ENCODE measurements at places on chromosomes 7 and 10. TPM values are rescaled to one million over a fixed set of nuclear protein-coding genes. Genes with fewer than 3 reads are reported as not detected.

- DNase-seq, result no peak
Observed at GRCh38 chr10:33265621-33266020, 68.8 kb downstream of the NRP1 start.

GRCh38 chr10:113458944-113459343 is 93.9 kb upstream of the HABP2 start:
- DNase-seq, result no peak

GRCh38 chr10:31888442-31888841 is 40.2 kb downstream of the ARHGAP12 start:
- no peak for DNase-seq

DNA sequence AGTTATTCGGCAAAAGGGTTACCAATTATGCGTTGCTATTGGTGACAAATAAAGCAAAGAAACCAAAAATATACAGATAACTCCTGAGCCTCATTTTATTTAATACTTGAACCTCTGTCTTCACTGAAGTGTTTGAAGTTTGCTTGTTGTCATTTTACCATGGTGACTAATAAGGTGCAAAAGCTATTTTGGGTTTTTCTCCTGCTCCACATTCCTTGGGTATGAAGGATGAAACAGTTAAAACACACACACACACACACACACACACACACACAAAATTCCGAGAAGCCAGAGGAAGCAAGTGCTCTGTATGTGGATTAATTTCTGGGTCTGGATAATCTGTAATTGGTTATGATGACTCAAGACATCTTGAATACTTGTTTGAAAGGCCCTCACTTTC is 246.5 kb downstream of the COBL start:
- DNase-seq, result no peak

GRCh38 chr7:617614-618538 is 98.2 kb upstream of the PDGFA start:
- DNase-seq, result no peak

GRCh38 chr7:151755131-151755801 is 121.6 kb downstream of the PRKAG2 start:
- peak; percentile 90 for DNase-seq

Gene MRLN
- not detected for total RNA-seq

Measured in sigmoid colon (tissue), 7 donors.